ENCODE measurements at places on chromosomes 6 and 20.

DNA sequence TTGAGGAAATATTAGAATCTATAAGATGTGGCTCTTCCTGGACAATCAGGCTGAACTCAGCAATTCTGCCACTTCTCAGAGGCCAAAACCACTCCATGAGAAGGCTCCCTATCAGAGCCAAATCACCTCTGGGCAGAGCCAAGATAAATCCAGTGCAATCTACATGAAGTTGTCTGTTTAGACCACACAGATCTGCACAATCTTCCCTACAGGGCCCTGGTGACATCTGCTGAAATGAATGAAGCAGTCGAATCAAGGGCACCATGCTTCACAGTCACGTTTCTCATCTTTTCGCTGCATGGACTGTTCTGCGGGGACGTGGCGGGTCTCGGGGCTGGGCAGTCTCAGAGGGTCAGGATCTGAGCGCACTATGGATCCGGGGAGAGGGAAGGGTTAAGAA, 60.1 kb upstream of the CD93 start:
- no peak for DNase-seq

DNA sequence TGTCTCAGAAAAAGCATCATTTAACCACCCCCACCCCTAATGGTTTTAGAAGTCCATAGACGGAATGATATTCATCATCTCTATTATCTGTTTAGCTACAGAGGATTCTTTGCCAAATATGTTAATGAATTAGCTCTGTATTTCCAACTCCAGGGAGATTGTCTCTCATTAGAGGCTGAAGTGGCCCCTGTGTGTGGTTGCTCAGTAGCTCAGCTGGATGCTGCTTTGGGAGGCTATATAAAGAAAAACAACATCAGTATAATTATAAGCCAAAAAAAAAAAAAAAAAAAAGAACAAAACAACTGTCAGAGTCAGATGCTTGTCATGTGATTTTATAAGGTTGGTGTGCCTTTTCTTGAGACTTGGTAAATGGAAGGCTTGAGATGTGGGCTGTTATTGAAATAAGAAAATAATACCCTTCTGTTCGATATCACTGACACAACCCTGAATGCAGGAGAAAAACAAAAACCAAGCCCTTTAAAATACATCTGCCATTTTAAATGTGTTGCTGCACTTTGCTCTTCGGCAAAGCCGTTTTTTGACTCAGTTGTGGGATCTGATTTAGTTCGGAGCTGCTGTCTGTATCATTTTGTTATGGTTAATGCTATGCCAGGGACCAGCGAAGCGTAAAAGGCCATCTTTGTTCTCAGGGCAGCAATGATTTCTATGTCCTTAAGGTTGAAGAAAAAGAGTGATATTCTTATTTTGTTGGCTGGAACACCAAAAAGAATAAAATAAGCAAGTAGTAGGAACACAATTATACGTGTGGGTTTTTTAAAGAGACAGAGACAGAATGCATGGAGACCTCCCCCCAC, 422.6 kb downstream of the QKI start:
- DNase-seq: no peak

GRCh38 chr6:2026133-2026532, 219.3 kb downstream of the GMDS start:
- DNase-seq: no peak

- DNase-seq: peak; percentile 63
Measured at GRCh38 chr6:30720738-30721197, 616 bp downstream of the TUBB start.

GRCh38 chr6:32664827-32665362, 1.6 kb downstream of the HLA-DQB1 start:
- no peak for DNase-seq

GRCh38 chr6:3410385-3411360, 46.2 kb downstream of the SLC22A23 start:
- peak; percentile 55 for DNase-seq

- no peak for DNase-seq
Measured at GRCh38 chr20:42544926-42545325, 644.8 kb downstream of the PTPRT start.

- peak; percentile 12 for DNase-seq
Measured at GRCh38 chr6:137150072-137150471, 23.4 kb downstream of the IL22RA2 start.

GRCh38 chr6:79868098-79868722, 79.1 kb downstream of the ELOVL4 start:
- DNase-seq: peak; percentile 56
